A673 (cell line): ENCODE measurements at places on chromosomes 7 and 10. TPM values are rescaled to one million over a fixed set of nuclear protein-coding genes. Genes with fewer than 3 reads are reported as not detected.
A peak's percentile ranks its signal among the peaks of the same experiment; 100 is the strongest.

- no peaks in the 10 kb centered on the region for H3K27me3 ChIP-seq
- H3K4me1 ChIP-seq, result no peaks in the 10 kb centered on the region
- H3K36me3 ChIP-seq, result no peaks in the 10 kb centered on the region
These were observed 18.2 kb downstream of the DPYSL4 start for GRCh38 chr10:132204781-132205473.

Gene MALRD1
- total RNA-seq, result 0.86 and 1.1 TPM in 2 replicates

- no peak overlapping the region for H3K4me3 ChIP-seq
- H3K27me3 ChIP-seq, result no peaks in the 10 kb centered on the region
- no peak overlapping the region for H3K27ac ChIP-seq
These were observed 36.2 kb upstream of the USP6NL start for GRCh38 chr10:11647676-11648075.

DNA sequence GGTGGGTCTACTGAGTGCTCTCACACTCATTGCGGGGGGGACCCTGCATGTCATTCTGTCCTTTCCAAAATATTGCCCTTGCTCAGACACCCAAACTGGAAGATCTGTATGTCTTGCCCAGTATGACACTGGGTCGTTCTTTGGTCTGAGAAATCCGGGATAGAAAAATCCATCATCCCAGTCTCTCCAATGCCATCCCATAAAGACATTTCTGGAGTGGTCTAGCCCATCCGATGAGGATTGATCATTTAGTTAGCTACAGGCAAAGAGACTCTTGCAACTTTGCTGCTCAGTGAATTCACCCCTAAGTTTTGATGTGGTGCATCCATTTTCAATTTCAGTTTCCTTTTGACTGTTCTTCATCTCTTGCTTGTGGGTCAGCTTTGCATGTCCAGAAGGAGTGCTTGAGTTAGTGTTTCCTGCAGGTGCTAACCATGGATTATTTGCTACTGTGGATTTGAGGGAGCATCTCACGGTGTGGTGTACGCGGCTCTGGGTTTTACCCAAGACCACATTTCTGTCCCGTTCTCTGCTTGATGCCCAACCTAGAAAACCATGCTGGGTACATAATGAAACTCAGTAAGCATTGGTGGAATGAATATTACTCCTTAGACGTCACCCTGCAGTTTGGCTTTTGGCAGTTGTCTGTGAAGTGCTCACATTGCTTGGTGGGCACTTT, 247.0 kb upstream of the MKI67 start:
- no peak overlapping the region for H3K4me3 ChIP-seq
- no peaks in the 10 kb centered on the region for H3K4me1 ChIP-seq
- no peak for DNase-seq
- no peak overlapping the region for H3K27ac ChIP-seq
- no peaks in the 10 kb centered on the region for H3K36me3 ChIP-seq

DNA sequence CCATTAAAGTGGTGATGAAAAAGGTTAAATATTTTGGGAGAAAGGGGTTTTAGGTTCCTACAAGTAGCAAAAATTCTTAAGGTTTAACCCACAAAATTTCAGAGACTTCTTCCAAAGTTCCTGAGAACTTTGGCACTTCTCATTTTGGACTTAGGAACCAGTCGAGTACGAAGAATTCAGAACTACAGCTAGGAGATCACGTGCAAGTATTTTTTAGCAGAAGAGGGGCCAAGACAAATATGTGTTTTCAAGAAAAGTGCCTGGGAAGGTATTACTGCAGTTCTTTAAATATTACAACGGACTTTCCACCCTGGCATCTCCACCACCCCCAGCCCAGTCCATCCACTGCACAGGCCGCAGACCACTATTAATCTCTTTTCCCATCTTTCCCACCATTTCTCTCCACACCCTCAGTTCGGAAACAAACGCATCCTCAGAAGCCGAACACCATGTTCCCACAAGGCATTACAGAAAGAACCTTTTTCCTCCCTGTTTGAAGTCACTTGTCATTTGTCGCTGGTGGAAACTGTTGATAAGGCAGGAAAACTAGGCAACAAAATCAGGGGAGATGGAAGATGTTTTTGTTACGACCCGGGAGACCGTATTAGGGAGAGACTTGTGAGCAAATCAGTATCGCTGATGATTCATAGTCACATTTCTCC, 7.1 kb downstream of the INHBA start:
- H3K4me3 ChIP-seq, result peak overlapping the region; percentile 18
- H3K27me3 ChIP-seq, result peaks cover 3% of the 10 kb centered on the region
- no peak overlapping the region for H3K27ac ChIP-seq
- peaks cover 18% of the 10 kb centered on the region for H3K4me1 ChIP-seq
- no peaks in the 10 kb centered on the region for H3K36me3 ChIP-seq
- no peak for DNase-seq

DNA sequence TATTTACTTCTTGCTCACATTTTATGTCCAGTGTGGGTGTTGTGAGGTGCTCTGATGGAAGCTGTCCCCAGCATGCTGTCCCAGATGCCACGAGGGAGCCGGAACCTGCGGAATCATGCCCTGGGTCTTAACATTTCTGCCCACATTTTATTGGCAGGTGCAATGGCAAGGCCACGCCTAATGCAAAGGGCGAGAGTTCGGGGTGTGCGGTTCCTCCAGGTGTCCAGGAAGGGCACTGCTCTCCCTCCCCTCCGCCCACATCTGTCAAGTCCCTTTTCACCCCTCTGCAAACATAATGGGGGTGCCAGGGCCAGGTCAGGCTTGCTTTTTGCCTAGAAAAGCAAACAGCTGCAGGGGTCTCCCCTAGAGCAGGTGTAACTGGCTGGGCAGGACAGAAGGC, 16.4 kb downstream of the PDAP1 start:
- H3K27me3 ChIP-seq, result no peaks in the 10 kb centered on the region
- peak overlapping the region; percentile 63 for H3K4me3 ChIP-seq
- H3K27ac ChIP-seq, result no peak overlapping the region
- peaks cover 4% of the 10 kb centered on the region for H3K4me1 ChIP-seq
- H3K36me3 ChIP-seq, result peaks cover 20% of the 10 kb centered on the region

DNA sequence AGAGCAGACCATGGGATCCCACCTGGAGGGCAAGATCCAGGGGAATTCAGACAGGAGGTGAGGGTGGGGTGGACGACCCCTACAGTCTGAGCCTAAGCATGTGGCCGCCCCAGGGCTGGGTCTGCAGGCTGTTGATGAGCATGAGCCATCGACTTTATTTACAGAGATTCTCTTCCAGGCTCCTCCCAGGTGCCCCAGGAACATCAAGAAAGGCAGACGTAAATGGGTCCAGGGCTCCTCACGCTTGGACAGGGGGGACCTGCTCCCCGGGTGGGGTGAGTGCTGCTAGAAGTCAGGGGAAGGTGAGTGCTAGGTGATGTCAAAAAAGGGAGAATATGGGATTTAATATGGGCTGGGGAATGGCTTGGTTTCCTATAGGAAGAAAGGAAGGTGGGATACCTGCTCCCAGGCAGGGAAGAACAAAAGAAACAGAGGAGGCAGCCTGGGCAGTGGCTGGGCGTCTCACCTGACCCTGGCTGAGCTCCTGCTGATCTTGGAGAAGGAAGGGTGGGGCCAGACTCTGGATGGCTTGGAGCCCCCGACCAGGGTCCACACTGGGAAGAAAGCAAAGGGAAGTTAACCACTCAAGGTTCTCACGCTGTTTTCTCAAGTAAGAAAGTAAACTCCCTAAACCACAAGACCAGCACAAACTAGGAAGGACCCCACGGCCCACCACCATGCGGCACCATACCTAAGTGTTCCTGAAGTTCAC, 162.1 kb upstream of the SHH start:
- no peak overlapping the region for H3K27ac ChIP-seq
- H3K27me3 ChIP-seq, result peaks cover 79% of the 10 kb centered on the region
- no peaks in the 10 kb centered on the region for H3K4me1 ChIP-seq
- no peaks in the 10 kb centered on the region for H3K36me3 ChIP-seq

GRCh38 chr10:96188916-96189315, 58.8 kb downstream of the ZNF518A start:
- no peak for DNase-seq
- no peak overlapping the region for H3K4me3 ChIP-seq
- no peak overlapping the region for H3K27ac ChIP-seq
- no peaks in the 10 kb centered on the region for H3K36me3 ChIP-seq
- H3K27me3 ChIP-seq, result no peaks in the 10 kb centered on the region

Gene FGFBP3
- 4.8 and 5.7 TPM in 2 replicates for total RNA-seq

Gene TMEM236
- 0.06 and 0.13 TPM in 2 replicates for total RNA-seq

DNA sequence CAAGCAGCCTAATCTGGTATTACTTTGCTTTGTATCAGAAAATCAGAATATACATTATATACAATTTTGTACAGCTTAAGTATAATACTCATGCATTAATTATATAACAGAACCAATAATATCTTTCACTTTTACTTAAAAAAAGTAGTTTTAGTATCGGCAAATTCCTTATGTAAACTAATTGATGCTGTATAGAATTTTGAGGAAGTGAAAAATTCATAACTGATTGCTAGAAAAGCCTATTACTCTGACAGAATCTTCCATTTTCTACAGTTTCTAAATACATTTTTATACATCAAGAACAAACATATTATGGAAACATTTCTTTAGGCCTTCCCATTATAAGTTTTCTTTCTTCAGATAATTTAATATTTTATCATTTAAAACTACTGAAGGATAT, 124.0 kb upstream of the GPR22 start:
- DNase-seq, result no peak
- H3K4me1 ChIP-seq, result no peaks in the 10 kb centered on the region
- no peaks in the 10 kb centered on the region for H3K27me3 ChIP-seq
- H3K27ac ChIP-seq, result no peak overlapping the region

- DNase-seq, result no peak
- no peaks in the 10 kb centered on the region for H3K36me3 ChIP-seq
- no peak overlapping the region for H3K4me3 ChIP-seq
- H3K27me3 ChIP-seq, result no peaks in the 10 kb centered on the region
- H3K27ac ChIP-seq, result no peak overlapping the region
These were observed 77.1 kb upstream of the TRIL start for GRCh38 chr7:29035044-29035740.
